GM23248 (cell line): ENCODE measurements at places on chromosomes 3 and 15.

GRCh38 chr3:34254285-34254684, 455.9 kb downstream of the PDCD6IP start:
- no peak for DNase-seq

DNA sequence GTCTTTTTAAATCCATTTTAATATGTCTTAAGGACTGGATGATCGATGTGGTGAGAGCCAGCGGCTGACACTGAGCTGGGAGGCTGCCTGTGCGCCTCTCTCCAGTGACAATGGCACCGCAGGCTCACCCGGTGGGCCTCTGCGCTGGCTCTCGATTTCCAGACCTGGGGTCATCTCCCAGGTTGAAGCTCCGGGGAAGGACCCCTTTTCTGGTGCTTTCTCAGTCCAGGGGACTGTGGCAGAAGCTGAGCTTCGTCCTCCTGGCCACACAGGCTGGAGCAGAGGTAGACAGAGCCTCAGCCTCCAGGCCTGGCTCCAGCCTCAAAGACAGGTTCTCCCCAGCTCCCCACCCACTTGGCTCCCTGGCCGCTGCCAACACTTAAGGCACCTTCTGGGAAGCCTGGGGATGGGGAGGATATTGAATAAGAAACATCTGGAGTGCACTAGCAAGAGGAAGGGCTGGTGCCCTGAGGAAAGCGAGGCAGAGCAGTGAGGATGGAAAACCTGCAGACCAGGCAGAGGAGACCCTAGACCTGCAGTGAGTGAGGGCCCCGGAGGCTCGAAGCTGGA, 154.2 kb upstream of the SMAD3 start:
- DNase-seq = no peak

DNA sequence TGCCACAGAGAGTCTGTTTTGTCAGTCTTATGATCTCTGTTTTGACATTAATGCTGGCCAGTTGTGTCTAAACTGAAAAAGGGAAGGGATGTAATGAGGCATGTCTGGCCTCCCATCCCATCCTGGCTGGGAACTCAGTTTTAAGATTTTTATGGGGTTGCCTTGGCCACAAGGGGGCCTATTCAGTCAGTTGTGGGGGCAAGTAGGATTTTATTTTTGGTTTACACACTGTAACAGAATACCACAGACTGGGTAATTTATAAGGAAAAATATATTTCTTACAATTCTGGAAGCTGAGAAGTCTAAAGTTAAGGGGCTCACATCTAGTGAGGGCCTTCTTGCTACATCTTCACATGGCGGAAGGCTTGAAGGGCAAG, 129.8 kb downstream of the TMEM108 start:
- no peak for DNase-seq

GRCh38 chr3:53225651-53226050, 30.2 kb downstream of the TKT start:
- no peak for DNase-seq

DNA sequence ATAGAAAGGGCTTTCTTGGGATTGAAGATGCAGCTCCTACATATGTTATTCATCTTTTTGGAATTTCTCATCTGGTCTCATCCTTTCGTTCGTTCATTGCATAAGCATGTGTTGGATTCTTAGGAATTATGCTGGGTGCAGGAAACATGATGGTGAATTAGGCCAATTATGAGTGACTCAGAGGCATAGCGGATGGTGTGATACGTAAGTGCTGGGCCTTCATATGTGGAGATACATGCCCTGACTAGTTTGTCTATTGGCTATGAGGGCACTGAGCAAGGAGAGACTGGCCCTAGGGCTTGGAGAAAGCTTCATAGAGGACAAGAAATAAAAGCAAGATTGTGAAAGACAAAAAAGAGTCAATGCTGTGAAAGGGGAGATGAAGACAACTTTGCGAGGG, 235.1 kb downstream of the MYRIP start:
- peak; percentile 93 for DNase-seq

DNA sequence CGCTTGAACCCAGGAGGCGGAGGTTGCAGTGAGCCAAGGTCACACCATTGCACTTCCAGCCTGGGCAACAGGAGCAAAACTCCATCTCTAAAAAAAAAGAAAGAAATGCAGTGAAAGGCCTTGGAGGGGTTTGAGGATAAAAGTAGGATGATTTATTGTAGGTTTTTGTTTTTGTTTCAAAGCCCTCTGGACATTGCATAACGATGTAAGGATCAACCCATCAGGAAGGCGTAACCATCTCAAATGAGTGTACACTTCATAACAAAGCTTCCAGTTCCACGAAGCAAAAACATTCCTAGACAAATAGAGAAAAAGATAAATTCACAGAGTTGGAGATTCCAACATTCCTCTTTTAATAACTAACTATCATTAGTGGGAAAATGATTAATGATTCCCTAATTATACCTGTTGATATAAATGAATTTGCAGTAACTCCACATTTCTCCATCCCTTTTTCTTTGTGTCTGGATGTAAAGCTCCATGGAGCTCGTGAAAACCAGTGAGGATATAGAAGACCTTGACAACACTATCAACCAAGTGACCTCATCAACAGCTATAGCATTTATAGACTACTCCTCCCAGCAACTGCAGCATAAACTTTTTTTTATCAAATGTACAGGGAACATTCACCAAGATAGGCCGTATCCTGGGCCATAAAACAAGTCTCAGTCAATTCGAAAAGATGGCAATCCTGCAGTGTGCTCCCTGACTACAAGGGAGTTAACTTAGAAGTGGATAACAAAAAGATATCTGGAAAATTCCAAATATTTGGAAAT, 48.7 kb upstream of the PPP4R2 start:
- no peak for DNase-seq

- DNase-seq = no peak
These were observed 24.5 kb downstream of the ARL14 start for GRCh38 chr3:160701490-160701889.

GRCh38 chr3:50617096-50617791, at the start of gene MAPKAPK3:
TSS of gene MAPKAPK3 (plus strand) at chr3:50617151. CDS start at chr3:50617566, 415 bp downstream.
- peak; percentile 56 for DNase-seq

DNA sequence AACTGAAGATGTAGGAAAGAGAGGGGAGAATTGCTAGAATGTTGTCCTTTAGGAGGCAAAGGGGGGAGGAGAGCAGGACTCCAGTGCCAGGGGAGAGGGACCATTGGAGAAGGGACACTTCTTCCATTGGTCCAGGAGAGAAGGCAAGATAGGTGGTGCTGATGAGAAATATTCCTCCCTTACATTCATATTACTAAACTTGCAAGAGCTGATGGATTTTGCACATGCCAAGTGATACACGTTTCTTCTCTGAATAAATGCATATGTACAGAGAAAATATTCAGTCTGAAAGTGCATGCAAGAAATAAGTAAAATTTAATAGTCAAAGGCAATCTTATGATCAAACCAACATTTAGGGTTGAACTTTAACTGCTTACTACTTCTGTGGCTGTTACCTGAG, 21.5 kb upstream of the SPTSSB start:
- no peak for DNase-seq

- DNase-seq = peak; percentile 11
These were observed 376.7 kb upstream of the PDZRN3 start for GRCh38 chr3:74001436-74001835.

DNA sequence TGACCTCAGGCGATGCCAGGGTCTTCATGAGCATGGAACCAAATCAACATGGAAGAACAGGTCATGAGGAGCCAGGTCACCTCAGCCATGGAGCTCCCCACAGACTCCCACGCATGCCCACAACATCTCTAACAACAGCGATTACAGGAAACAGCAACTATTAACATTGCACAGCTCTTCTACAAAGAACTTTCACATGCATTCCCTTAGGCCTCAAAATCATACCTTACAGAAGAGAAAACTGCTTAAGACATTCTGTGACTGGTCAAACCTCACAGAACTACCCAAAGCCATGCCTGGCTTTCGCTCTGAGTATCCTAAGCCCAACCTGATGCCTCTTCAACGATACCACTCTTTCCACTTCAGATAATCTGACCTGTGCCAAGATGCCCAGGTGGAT, 117.8 kb downstream of the OXNAD1 start:
- no peak for DNase-seq

- no peak for DNase-seq
These were observed 272.9 kb downstream of the IL5RA start for GRCh38 chr3:2837239-2837638.

- DNase-seq = no peak
These were observed 41.8 kb upstream of the LRTM1 start for GRCh38 chr3:54969652-54970051.

DNA sequence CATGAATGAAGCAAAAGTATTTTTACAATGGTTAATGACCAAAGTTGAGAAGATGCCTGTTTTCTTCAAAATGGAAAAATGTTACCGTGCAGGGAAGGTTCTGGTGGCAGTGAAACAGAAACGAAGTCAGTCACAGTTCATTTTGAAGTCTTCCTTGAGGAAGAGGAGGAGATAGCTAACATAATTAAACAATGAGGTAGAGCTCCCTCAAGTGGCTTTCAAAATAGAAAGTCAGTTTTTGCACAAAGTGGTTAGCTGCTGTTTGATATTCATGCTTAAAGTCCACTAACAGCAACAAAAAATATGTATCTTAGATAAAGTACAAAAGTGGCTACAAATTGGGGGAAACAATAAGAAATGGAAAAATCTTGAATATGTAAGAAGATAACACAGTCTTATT, 87.3 kb downstream of the TFG start:
- peak; percentile 42 for DNase-seq
